Keratinocyte (primary cell): ENCODE measurements at places on chromosomes 11 and 22. TPM values are rescaled to one million over a fixed set of nuclear protein-coding genes. Genes with fewer than 3 reads are reported as not detected.

DNA sequence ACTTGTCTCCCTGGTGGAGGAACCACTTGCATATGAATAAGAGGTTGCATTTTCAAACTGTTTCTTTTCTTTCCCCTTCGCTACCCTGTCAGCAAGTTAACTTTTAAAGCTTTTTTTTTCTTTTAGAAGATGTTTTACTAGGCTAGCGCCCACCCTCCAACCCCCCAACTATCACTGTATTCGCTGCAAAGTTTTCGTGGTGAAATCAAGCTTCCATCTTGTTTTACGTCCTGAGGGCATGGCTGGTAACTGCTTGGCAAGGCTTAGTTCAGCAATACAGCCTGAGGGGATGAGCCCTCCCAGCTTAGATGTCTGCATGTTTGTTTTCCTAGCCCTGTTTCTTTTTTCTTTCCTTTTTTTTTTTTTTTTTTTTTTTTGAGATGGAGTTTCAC, 1359.3 kb downstream of the LRRC4C start:
- H3K4me3 ChIP-seq: no peak overlapping the region
- no peak for DNase-seq
- H3K27ac ChIP-seq: no peak overlapping the region
- H3K27me3 ChIP-seq: no peaks in the 10 kb centered on the region
- H3K4me1 ChIP-seq: no peaks in the 10 kb centered on the region

- H3K4me3 ChIP-seq: peak overlapping the region; percentile 80
- H3K36me3 ChIP-seq: no peaks in the 10 kb centered on the region
- no peak overlapping the region for H3K27ac ChIP-seq
- H3K4me1 ChIP-seq: peaks cover 15% of the 10 kb centered on the region
- no peak for DNase-seq
Observed at GRCh38 chr11:77590194-77590782, 535 bp downstream of the AQP11 start.

DNA sequence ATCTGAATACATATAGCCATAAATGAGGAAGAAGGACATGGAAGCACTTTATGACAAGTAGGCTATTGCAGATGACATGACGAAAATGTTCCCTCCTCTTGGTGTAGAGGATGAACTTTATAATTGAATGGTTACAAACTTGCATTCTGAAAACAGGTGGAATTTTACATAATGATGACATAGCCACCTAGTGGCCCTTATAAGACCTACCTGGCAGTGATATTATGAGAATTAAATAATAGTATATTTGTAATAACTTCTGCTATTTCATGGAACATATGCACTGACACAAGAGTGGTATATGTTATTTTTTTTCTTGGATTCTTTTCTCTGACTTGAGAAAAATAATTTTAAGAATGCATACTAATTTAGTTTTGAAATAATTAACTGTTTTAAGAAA, 22.9 kb downstream of the TRIM22 start:
- no peaks in the 10 kb centered on the region for H3K36me3 ChIP-seq
- no peaks in the 10 kb centered on the region for H3K4me1 ChIP-seq
- H3K4me3 ChIP-seq: no peak overlapping the region
- no peaks in the 10 kb centered on the region for H3K27me3 ChIP-seq

GRCh38 chr11:131980888-131981668, 610.7 kb downstream of the NTM start:
- H3K36me3 ChIP-seq: no peaks in the 10 kb centered on the region
- peaks cover 37% of the 10 kb centered on the region for H3K4me1 ChIP-seq
- no peaks in the 10 kb centered on the region for H3K27me3 ChIP-seq
- no peak overlapping the region for H3K27ac ChIP-seq
- DNase-seq: no peak

GRCh38 chr22:36143066-36143815, 17.3 kb downstream of the APOL3 start:
- no peaks in the 10 kb centered on the region for H3K36me3 ChIP-seq
- no peak overlapping the region for H3K27ac ChIP-seq
- H3K27me3 ChIP-seq: peaks cover 2% of the 10 kb centered on the region
- DNase-seq: no peak
- no peak overlapping the region for H3K4me3 ChIP-seq

SYT12 gene
- 0.05 to 0.09 TPM in 2 of 3 replicates, not detected in the other for polyA plus RNA-seq

EHF gene
- polyA plus RNA-seq: 64.1 to 74.7 TPM (median 64.2 TPM) in 3 replicates
